Stimulated activated CD4-positive, alpha-beta T cell treated with anti-CD3 and anti-CD28 coated beads, Interleukin-1b, Interleukin-23, amount 100 ng/mL, for 1 hour (primary cell): ENCODE measurements at places on chromosomes 11 and 22.

GRCh38 chr22:50408311-50408710 is 65.2 kb downstream of the PPP6R2 start:
- DNase-seq, result no peak

- DNase-seq, result no peak
These were observed 12.3 kb upstream of the NXPE4 start for GRCh38 chr11:114607753-114608459.

DNA sequence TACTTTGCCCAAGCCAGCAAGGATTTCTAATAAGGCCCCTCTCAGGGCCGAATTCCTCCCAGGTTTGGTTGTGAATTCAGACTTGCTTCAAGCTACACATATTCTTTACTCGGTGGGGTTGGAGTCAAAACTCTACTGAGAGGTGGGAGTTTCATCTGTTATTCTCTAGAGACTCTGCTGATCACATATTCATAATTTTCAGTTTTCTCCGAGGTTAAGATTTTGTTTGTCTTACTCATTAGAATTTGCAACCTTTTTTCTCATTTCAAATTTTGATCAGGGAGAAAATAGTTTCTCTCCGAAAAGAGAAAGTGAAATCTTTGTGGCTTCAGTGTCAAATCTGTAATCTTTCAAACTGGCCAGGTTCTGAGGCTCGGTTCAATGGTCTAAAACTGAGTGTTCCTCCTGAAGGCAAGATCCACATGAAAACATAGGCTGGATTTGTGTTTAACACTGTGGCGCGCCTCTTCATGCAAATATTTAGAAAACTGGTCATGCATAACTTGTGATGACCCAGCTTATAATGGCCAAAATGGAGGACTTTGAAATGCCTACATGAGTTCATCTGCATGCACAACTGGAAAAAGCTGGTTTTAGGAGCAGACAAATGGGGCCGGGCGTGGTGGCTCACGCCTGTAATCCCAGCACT is 21.5 kb upstream of the GSTP1 start:
- DNase-seq, result no peak

DNA sequence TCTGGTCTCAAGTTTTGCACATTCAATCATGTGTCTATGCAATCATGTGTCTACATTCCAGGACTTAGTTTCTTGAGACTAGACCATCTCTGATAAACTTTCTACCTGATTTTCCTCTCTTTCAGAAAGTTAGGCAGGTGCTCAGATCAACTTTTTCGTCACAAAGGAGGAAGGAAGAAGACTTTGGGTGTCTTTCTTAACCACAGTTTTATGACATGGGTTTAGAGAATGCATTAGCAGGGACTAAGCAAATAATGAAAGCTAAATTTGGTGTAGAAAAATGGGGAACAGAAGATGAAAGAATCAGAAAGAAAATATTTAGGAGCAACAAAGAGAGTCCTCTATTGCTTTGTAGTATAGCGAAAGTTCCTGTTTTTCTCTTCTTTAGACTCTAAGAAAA is 7.7 kb upstream of the GLYATL1B start:
- no peak for DNase-seq
